Globus pallidus (tissue), 1 donor: ENCODE measurements at places on chromosomes 7 and 10.

- DNase-seq, result no peak
Measured at GRCh38 chr10:34396663-34397062, 418.4 kb downstream of the PARD3 start.

GRCh38 chr7:44379366-44380188 is 54.2 kb upstream of the CAMK2B start:
- no peak for DNase-seq

DNA sequence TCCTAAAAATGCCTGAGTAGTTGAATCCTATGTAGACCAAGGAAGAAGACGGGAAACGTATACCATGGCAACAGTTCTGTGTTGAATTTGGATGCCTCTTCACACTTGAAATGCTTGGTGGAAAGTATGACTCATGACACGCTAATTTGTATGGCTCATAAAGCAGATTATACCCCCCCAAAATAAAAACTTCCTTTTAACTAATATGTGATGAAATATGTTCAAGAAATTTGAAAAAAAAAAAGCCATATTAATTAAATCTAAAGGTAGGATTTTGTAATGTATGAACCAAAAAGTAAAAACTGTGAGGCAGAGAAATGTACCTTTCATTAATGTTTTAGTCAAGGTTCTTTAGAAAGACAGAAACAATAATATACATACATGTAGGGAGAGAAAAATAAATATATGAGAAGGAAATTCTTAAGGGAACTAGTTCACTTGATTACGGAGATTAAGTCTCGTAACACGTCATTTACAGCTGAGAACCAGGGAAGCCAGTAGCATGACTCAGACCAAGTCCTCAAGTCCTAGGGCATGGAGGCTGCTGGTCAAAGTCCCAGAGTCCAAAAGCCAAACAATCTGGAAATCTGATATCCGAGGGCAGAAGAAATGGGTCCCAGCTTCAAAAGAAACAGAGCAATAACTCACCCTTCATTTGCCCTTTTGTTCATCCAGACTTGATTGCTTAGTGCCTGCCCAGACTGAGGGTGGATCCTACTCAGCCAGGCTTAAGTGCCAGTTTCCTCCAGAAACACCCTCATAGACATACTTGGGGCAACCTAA is 485.1 kb downstream of the SEMA3D start:
- no peak for DNase-seq

DNA sequence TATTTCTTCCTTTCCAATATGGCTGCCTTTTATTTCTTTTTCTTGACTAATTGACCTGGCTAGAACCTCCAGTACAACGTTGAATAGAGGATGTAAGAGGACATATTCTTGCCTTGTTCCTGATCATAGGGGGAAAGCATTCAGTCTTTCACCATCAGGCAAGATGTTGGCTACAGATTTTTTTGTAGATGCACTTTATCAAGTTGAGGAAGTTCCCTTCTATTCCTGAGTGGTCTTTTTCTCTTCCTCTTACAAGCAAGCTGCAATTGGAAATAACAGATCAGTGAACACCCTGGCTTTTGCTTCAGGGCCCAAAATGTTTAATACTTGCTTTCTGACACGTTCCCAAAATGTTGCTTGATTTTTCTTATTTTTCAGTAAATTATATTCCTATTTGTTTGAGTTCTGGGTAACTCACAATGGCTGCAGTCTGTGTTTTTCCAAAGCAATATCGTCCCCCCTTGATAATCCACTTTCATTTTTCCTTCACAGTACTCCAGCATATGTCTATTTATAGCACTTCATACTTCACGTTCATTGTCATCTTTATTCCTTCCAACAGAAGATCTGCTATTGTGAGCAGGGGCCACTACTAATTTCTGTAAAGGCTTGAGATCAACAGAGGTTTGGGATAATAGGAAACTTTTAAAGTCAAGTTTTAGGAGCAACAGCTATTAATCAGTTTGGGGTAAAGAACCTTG is 11.7 kb downstream of the CPEB3 start:
- DNase-seq, result peak; percentile 15

- no peak for DNase-seq
Measured at GRCh38 chr10:133012573-133013359, 70.4 kb upstream of the CFAP46 start.

GRCh38 chr7:112887976-112888375 is 97.8 kb upstream of the TMEM168 start:
- DNase-seq, result no peak

GRCh38 chr7:20602306-20602705 is 13.2 kb upstream of the ABCB5 start:
- DNase-seq, result no peak

DNA sequence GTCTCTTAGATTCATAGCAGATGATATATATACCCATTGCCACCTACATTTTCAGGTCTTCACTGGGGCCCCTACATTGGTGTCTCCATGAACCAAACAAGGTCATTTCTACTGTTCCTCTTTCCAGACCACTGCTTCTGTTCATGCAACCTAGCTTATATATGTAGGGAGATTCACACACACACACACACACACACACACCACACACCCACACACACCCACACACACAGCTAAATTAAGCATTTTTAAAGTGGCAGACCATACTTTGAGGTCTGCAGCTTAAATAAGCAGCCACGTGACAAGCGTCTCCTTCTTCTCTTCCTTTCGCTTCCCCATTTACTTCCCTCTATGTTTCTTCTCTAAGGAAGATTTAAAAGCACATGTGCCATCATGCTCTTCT is 70.0 kb upstream of the CC2D2B start:
- DNase-seq, result peak; percentile 46

DNA sequence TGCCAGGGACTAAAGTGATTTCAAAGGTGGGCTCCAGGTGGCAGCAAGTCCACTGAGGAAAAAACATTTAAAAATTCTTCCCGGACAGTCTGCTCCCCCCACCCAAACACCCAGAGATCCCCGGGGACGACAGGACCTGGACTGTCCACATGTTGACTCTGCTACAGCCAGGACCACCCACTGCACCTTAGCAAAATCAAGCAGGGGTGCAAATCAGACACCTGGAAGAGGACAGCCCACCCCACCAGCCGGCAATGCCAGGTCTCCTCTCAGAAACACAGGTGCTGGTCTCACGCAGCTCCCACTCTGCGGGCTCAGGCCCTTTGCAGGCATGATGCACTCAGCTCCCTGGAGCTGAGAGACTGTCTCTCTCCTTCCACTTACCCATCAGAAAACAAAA is 251.9 kb downstream of the TNS3 start:
- DNase-seq, result no peak

DNA sequence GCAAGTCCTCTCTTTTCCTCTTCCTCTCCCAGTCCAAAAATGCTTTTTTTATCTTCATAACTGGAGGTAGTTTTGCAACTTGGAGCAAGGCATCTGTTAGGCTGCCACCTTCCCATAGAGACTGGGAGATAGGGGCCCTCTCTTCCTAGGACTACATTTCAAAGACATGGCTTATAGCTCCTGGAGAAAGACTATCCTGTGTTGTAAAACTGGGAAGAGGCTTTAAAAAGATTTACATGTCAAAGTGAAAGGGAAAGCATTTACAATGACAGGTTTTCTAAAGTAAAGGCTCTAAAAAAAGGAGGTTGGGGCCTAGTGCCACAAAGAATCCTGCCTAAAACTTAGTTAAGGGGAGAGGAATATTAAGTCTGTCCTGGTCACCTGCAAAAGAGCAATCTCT is 82.2 kb upstream of the SEMA3E start:
- no peak for DNase-seq

- no peak for DNase-seq
Measured at GRCh38 chr10:28520346-28520745, 12.6 kb upstream of the WAC start.

DNA sequence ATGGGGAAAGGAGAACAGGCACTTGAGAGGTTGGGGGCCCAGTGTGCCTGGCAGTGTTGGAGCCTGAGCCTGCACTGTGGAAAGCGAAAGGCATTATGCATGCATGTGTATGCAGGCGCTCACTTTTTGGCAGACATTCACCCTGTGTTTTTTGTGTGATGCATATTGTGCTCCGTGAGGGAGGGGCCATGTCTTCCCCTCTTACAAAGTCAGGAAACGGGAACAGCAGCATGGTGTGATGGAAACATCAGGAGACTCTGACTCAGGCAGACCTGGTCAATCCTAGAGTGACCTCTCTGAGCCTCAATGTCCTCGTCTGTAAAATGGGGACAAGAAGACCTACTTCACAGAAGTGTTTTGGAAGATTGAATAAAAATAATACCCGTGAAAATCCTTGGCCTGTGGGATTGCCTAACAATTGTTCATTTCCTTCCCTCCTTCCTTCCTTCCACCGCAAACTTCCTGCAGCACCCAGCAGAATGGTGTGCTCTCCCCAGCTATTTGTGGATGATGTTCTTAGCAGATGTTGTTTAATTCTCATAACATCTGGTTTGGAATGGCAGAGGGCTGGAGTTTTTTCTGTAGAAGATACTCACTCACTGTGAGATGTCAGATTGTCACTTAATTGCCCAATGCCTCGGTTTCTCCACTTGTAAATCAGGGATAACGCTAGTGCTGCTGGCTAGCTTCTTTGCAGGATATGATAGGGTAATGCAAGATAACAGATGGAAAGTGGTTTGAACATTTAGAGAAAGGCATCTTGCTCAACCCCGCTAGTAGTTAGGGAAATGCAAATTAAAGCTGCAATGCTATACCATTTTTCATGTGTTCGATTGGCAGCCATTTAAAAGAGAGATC is 39.8 kb downstream of the CDH23 start:
- no peak for DNase-seq

GRCh38 chr7:156151078-156151477 is 338.8 kb upstream of the SHH start:
- DNase-seq, result no peak

- DNase-seq, result no peak
Measured at GRCh38 chr7:96436880-96437279, 115.0 kb upstream of the SLC25A13 start.

- no peak for DNase-seq
Measured at GRCh38 chr7:106010866-106011265, 47.8 kb downstream of the CDHR3 start.

DNA sequence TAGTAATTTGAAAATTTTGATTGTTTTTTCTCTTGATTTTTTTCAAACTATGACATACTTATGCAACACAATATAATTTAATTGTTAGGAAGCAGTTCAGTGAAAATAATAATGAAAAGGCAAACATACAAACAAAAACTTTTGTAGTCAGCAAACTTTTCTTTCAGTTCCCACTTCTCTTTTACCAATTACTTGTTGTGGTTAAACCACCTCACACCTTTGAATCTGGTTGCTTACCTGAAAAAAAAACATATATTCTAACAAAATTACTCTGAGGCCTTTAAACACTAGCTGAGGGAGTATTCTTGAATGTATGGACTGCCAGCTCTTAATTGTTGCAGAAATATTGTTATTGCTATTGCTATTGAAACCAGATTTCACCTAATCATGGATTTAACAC is 266.2 kb upstream of the SEMA3C start:
- DNase-seq, result no peak

DNA sequence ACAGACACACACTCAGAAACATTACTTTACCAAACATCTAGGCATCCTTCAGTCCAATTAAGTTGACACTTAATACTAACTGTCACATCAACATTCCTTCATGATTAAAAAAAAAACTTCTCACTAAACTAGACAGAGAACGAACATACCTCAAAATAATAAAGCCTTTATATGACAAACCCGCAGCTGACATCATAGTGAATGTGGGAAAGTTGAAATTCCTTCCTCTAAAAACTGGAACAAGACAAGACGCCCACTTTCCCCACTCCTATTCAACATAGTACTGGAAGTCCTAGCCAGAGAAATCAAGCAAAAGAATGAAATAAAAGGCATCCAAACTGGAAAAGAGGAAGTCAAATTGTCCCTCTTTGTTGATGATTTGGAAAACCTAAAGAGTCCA is 96.9 kb upstream of the PPP1R9A start:
- no peak for DNase-seq

DNA sequence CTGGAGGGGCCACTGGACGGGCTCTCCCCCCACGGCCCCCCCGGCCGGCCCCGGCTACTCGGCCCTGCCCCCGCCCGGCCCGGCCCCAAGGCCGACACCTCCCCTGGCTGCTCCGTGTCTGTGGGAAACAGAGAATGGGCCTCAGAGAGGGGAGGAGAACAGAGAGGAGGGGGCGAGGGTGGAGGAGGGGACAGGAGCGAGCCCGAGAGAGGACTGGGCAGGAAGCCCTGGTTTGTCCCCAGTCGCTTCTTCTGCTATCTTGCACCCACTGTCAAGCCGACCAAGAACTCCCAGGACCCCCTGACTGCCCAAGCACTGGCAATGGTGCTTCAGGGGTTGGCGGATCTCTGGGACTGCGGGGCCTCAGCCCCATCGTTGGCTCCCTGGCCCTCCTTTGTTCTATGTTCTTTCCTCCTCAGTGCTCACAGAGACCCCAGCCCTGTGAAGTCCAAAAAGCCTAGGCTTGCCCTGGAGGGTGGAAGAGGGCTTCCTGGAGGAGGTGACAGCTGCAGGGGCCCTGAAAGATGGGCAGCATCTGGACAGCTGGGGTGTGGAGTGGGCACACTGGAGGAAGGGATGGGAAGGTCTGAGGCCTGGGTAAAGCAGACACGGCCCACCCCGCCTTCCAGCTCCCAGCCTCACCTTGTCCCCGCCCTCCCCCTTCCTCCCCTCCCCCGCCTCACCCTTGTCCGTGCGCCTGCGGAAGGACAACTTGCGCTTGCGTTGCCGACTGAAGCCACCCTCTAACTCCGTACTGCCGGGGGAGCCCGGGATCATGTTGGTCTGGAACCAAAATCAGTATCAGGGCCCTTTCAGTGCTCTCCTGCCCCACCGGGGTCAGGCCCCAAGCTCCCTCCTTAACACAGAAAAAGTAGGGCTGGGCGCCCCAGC is 30.1 kb downstream of the KCNH2 start:
- DNase-seq, result no peak

DNA sequence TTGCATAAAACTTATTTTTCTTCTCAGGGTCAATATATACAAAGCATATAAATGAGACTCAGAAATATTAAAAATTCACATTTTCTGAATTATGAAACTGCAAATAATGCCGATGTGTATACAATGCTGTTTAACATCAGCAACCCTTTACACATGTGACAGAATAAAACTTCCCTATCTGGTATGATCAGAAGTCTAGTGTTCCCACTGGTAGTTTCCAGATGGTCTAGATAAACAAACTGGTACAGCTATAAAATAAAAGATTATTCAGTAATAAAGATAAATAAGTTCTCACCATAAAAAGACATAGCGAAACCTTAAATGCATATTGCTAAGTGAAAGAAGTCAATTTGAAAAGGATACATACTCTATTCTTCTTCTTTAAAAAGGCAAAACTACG is 7.9 kb downstream of the POLR1F start:
- DNase-seq, result no peak

GRCh38 chr10:62761115-62761514 is 43.4 kb upstream of the ADO start:
- no peak for DNase-seq

- DNase-seq, result no peak
Measured at GRCh38 chr10:60892571-60892970, 51.4 kb downstream of the RHOBTB1 start.

GRCh38 chr7:135745703-135746312 is 2.8 kb downstream of the FAM180A start:
- DNase-seq, result no peak

GRCh38 chr10:58833771-58834561 is 321.3 kb downstream of the BICC1 start:
- peak; percentile 7 for DNase-seq
